ENCODE measurements at places on chromosomes 2 and 18. TPM values are rescaled to one million over a fixed set of nuclear protein-coding genes. Genes with fewer than 3 reads are reported as not detected.

Gene UNC80
- total RNA-seq, result not detected

Gene PHOSPHO2
- 3.6 TPM for total RNA-seq

Gene DLGAP1
- total RNA-seq, result 0.10 TPM

Gene ZBTB14
- 14.0 TPM for total RNA-seq

Gene SLC4A5
- 0.65 TPM for total RNA-seq

Gene NAGK
- 46.1 TPM for total RNA-seq

Gene SLC30A3
- 11.8 TPM for total RNA-seq

Gene RTP5
- not detected for total RNA-seq

Gene ABHD1
- not detected for total RNA-seq

Gene VWC2L
- not detected for total RNA-seq

Gene NPAS2
- total RNA-seq, result 32.3 TPM

Gene RAB17
- 9.5 TPM for total RNA-seq

Gene STARD6
- 0.33 TPM for total RNA-seq

Gene ABCB11
- total RNA-seq, result 0.98 TPM

Gene SCYGR6
- not detected for total RNA-seq

Gene DPYSL5
- total RNA-seq, result not detected

Gene GALNT14
- not detected for total RNA-seq

Gene APOB
- 0.10 TPM for total RNA-seq

Gene METAP1D
- 5.0 TPM for total RNA-seq

Gene STEAP3
- 20.6 TPM for total RNA-seq

Gene KCNG2
- total RNA-seq, result not detected

Gene TRABD2A
- total RNA-seq, result 1.1 TPM

Gene SEMA4F
- total RNA-seq, result 3.6 TPM

Gene HIBCH
- 14.2 TPM for total RNA-seq

Gene CFC1
- total RNA-seq, result not detected

Gene GRHL1
- total RNA-seq, result 0.57 TPM

Gene GPR155
- total RNA-seq, result 1.4 TPM

Gene INHBB
- total RNA-seq, result 6.9 TPM

Gene LANCL1
- total RNA-seq, result 23.8 TPM

Gene MLPH
- not detected for total RNA-seq

Gene HOXD11
- total RNA-seq, result not detected

Gene ERICH2
- not detected for total RNA-seq

Gene CDCA7
- total RNA-seq, result 8.5 TPM

Gene PARD3B
- total RNA-seq, result 18.1 TPM

Gene AQP12A
- not detected for total RNA-seq

Gene LYPD6
- total RNA-seq, result 1.3 TPM

Gene MYL1
- not detected for total RNA-seq

Gene MAP3K19
- total RNA-seq, result not detected

Gene CCDC93
- total RNA-seq, result 39.7 TPM

Gene LCT
- total RNA-seq, result not detected

Gene SH3RF3
- 14.3 TPM for total RNA-seq

Gene SERPINB5
- total RNA-seq, result not detected

Gene UBR3
- total RNA-seq, result 38.0 TPM

Gene KIF5C
- 0.29 TPM for total RNA-seq

Gene FAM110C
- under 0.01 TPM for total RNA-seq

Gene VAMP5
- total RNA-seq, result 44.1 TPM

Gene SERPINB3
- total RNA-seq, result not detected

Gene LRRC30
- not detected for total RNA-seq

Gene PCARE
- total RNA-seq, result not detected

Gene ASB18
- total RNA-seq, result not detected

Gene ZEB2
- 16.7 TPM for total RNA-seq

Gene CFAP221
- not detected for total RNA-seq

Gene NRP2
- total RNA-seq, result 443 TPM

Gene CNOT11
- 65.3 TPM for total RNA-seq

Gene FSHR
- not detected for total RNA-seq

Gene SLC23A3
- 2.6 TPM for total RNA-seq

Gene LAMA1
- 0.33 TPM for total RNA-seq

Measured in vein endothelial cell (primary cell).